ENCODE measurements at places on chromosomes 13 and 19. TPM values are rescaled to one million over a fixed set of nuclear protein-coding genes. Genes with fewer than 3 reads are reported as not detected.

ZNF66 gene
- 12.2 TPM for total RNA-seq

DNA sequence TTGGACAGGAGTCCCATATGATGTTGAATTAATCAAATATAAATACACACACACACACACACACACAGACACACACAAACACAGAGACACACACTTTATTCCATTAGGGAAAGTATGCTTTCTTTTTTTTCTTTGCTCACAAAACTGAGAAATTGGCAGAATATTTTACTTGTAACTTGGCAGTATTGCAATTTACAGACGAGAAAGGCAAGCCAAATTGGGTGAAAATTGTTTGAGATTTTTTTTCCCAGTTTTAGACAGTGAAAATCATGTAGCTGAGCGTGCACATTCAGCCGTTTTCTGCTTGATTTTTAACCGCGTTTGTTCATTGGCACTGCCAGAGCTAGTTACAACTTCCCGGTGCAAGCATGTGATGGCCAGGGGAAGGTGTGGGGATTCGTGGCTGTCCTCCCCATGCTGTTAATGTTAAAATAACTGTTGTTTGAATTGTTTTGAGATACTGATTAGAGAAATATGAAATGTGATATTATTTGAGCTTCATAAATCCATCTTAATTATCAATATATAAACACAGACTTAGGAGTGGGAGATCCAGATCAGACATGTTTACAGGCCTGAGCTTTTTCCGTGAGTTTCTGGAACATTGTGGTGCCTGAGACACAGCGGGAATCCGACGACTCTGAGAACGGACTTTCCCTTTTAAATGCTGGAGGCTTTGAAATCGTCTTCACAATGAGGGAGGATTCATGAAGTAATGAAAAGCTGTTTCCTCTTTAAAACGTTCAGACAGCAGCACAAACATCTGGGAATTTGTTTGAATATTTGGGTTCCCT lies 125.5 kb downstream of the KCNRG start:
- H3K27ac ChIP-seq = no peak overlapping the region
- H3K27me3 ChIP-seq = no peaks in the 10 kb centered on the region
- no peak for DNase-seq
- no peaks in the 10 kb centered on the region for H3K4me1 ChIP-seq

- H3K27ac ChIP-seq = peak within 1 kb of the TSS; percentile 50
- no peaks in the 10 kb centered on the region for H3K36me3 ChIP-seq
- peak within 1 kb of the TSS; percentile 44 for H3K4me3 ChIP-seq
- H3K4me1 ChIP-seq = peaks cover 7% of the 10 kb centered on the region
Measured at GRCh38 chr19:40466985-40467734, at the start of gene SPTBN4. Gene SPTBN4, plus strand, starts transcription at chr19:40467001. Its CDS starts 5,621 bp downstream, at chr19:40472622.

DNA sequence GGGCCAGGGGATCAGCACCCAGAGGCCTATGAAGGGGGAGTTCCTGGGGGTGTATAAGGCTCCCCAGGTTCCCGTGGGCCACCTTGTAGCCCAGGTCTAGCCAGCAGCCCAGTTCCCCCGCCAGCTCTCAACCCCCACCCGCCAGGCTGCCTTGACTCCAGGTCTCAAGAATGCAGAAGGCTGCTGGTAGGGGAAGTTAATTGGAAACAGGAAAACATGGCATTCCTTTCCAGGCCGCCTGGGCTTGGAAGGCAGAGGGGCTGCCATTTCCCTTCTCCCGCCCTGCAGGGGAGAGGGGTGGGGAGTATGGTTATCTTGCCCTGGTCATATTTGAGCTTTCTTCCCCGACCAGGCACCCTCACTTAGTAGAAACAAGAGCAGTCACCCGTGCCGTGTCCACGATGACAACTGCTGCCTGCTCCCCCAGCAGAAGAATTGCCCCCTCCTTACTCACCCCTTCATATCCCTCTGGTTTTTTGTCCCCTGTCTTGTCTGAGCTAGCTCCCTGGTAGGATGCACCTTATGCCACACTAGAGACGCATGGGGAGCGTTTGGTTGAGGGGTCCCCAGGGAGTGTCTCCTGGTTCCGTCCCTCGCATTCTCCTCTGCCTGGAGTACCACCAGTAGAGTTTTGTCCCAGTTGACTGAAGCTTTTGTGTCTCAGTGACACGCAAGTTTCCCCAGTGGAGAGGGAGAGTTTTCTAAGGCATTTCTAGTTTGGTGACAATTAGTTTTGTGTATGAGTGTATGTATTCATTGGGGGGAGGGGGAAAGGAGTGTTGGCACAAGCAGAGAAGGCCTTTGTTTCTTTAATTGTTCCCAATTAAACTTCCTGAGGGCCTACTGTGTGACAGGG lies 4.5 kb downstream of the BICRA start:
- H3K27me3 ChIP-seq = no peaks in the 10 kb centered on the region
- no peak for DNase-seq
- no peak overlapping the region for H3K27ac ChIP-seq
- H3K36me3 ChIP-seq = no peaks in the 10 kb centered on the region
- peaks cover 12% of the 10 kb centered on the region for H3K4me1 ChIP-seq

GRCh38 chr19:19348266-19348665 lies 27.6 kb downstream of the MAU2 start:
- DNase-seq = no peak
- H3K27ac ChIP-seq = no peak overlapping the region
- no peaks in the 10 kb centered on the region for H3K4me1 ChIP-seq
- no peaks in the 10 kb centered on the region for H3K27me3 ChIP-seq
- H3K4me3 ChIP-seq = no peak overlapping the region

C5AR1 gene
- total RNA-seq = 4.7 TPM

AMER2 gene
- not detected for total RNA-seq

DNA sequence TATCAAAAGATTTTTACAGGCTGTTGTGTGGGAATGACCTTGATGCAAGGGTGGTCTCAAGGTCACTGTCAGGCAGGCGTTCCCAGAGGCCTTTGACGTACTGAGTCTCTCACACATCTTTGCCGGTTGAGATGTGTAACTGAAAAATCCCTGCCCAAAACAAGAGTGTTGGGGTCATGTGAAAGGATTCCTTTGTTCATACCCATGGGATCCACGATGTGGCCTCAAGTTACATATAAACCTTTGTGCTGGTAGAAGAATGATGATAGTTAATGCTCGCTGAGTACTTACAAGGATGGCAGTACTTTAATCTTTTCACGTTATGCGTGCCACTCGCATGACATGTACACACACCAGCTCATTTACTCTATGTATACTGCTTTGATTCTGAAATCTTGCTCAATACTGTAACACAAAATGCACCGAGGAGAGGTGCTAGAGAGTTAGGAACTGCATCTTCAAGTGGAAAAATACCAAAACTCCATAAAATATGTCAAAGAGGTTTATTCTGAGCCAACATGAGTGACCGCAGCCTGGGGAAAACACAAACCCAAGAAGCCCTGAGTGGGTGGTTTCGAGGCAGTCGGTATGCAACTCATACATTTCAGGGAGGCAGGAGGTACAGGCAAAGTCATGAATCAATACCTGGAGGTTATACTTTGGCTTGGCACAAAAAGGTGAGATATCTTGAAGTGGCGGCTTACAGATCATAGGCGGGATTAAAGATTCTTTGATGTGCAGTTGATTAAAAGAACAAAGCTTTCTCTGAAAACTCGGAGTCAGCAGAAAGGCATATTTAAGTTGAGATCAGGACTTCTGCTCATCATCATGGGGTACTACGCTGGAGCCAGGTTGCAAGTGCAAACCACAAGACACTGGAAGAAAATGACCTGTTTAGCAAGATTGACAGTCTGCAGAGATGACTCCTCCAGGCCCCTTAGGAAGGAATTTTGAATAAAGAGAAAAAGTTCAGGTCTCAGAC lies 87.4 kb upstream of the ARHGEF7 start:
- DNase-seq = no peak
- H3K36me3 ChIP-seq = no peaks in the 10 kb centered on the region
- H3K27me3 ChIP-seq = no peaks in the 10 kb centered on the region
- no peaks in the 10 kb centered on the region for H3K4me1 ChIP-seq

DNA sequence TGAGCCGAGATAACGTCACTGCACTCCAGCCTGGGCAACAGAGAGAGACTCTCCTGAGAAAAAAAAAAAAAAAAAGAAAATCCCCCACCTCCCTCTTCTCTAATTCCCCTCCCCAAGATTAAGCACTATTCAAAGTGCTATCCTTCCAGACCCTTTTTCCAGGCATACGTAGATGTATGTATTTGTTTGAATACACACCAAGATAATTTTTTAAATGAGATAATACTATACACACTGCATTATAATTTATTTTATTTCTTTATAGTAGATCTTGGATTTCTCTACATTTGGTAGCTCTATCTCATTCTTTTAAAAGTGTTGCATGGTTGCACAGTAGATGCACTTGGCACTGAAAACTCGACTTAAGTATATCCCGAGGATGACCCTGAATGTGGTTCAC lies 32.5 kb downstream of the CAB39L start:
- DNase-seq = no peak
- no peaks in the 10 kb centered on the region for H3K36me3 ChIP-seq
- H3K4me3 ChIP-seq = no peak overlapping the region
- no peak overlapping the region for H3K27ac ChIP-seq

B3GNT8 gene
- 5.3 TPM for total RNA-seq

GRCh38 chr13:111923439-111923838 lies 143.5 kb upstream of the SOX1 start:
- H3K4me3 ChIP-seq = no peak overlapping the region
- H3K4me1 ChIP-seq = no peaks in the 10 kb centered on the region
- no peaks in the 10 kb centered on the region for H3K36me3 ChIP-seq
- H3K27me3 ChIP-seq = no peaks in the 10 kb centered on the region
- no peak overlapping the region for H3K27ac ChIP-seq

USE1 gene
- 29.8 TPM for total RNA-seq

DNA sequence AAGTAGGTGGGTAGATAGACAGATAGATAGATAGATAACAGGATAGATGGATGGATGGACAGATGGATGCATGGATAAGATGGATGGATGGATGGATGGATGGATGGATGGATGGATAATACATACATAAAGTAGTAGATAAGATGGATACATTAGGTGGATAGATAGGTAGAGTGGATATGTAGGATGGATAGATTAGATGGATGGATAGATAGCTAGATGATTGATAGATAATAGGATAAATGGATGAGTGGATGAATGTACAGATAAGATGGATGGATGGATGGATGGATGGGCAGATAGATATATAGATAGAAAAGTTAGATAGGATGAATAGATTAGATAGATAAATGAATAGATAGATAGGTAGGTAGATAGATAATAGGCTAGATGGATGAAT lies 2.1 kb downstream of the CYP4F3 start:
- no peaks in the 10 kb centered on the region for H3K27me3 ChIP-seq
- H3K4me3 ChIP-seq = no peak overlapping the region
- DNase-seq = no peak
- H3K27ac ChIP-seq = no peak overlapping the region
- no peaks in the 10 kb centered on the region for H3K4me1 ChIP-seq
- no peaks in the 10 kb centered on the region for H3K36me3 ChIP-seq

GRCh38 chr13:105365021-105365550 lies 1170.4 kb downstream of the EFNB2 start:
- H3K27me3 ChIP-seq = no peaks in the 10 kb centered on the region
- no peak overlapping the region for H3K27ac ChIP-seq
- H3K4me3 ChIP-seq = no peak overlapping the region
- no peaks in the 10 kb centered on the region for H3K36me3 ChIP-seq
- no peak for DNase-seq
- no peaks in the 10 kb centered on the region for H3K4me1 ChIP-seq

UGGT2 gene
- total RNA-seq = 0.38 TPM

GRCh38 chr19:15161028-15161984 lies 39.5 kb downstream of the NOTCH3 start:
- no peak overlapping the region for H3K4me3 ChIP-seq
- no peaks in the 10 kb centered on the region for H3K27me3 ChIP-seq
- H3K27ac ChIP-seq = no peak overlapping the region
- no peaks in the 10 kb centered on the region for H3K36me3 ChIP-seq
- DNase-seq = no peak
- H3K4me1 ChIP-seq = no peaks in the 10 kb centered on the region

DCT gene
- total RNA-seq = 1.2 TPM

GRCh38 chr13:31997641-31998040 lies 33.9 kb upstream of the FRY start:
- H3K4me3 ChIP-seq = no peak overlapping the region
- no peak for DNase-seq
- no peaks in the 10 kb centered on the region for H3K4me1 ChIP-seq
- no peak overlapping the region for H3K27ac ChIP-seq
- H3K27me3 ChIP-seq = no peaks in the 10 kb centered on the region

DNA sequence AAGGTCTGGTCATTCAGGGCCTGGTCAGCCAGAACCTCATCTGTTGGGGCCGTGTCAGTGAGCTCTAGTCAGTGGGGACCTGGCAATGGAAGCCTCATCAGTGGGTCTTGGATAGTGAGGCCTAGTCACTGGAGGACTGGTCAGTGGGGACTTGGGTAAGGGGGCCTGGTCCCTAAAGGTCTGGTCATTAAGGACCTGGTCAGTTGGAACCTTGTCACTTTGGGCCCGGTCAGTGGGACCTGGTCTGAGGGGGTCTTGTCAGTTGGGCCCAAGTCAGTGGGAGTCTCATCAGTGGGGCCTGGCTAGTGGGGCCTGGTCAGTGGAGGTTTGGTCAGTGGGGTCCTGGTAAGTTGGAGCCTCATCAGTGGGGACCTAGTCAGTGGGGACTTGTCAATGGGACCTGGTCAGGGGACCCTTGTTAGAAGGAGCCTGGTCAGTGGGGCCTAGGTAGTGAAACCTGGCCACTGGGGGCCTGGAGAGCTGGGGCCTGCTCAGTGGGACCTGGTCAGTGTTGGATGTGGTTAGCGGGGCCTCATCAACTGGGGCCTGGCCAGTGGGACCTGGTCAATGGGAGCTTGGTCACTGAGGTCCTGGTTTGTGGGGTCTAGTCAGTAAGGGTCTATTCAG lies 43.7 kb upstream of the TPM4 start:
- no peak overlapping the region for H3K27ac ChIP-seq
- H3K27me3 ChIP-seq = no peaks in the 10 kb centered on the region
- no peaks in the 10 kb centered on the region for H3K36me3 ChIP-seq
- H3K4me3 ChIP-seq = no peak overlapping the region

- no peak for DNase-seq
- H3K36me3 ChIP-seq = peaks cover 44% of the 10 kb centered on the region
- H3K27ac ChIP-seq = peak overlapping the region; percentile 68
- H3K4me3 ChIP-seq = peak overlapping the region; percentile 75
- H3K27me3 ChIP-seq = no peaks in the 10 kb centered on the region
Measured at GRCh38 chr19:17183858-17184321, 31.3 kb upstream of the USE1 start.

- no peak overlapping the region for H3K4me3 ChIP-seq
- H3K27ac ChIP-seq = no peak overlapping the region
- no peaks in the 10 kb centered on the region for H3K36me3 ChIP-seq
- peaks cover 3% of the 10 kb centered on the region for H3K27me3 ChIP-seq
- no peak for DNase-seq
- peaks cover 11% of the 10 kb centered on the region for H3K4me1 ChIP-seq
Measured at GRCh38 chr19:13022111-13022858, 27.0 kb downstream of the NFIX start.

MBOAT7 gene
- 25.8 TPM for total RNA-seq

GRCh38 chr13:34967851-34968562 lies 25.9 kb downstream of the NBEA start:
- DNase-seq = no peak
- H3K4me1 ChIP-seq = no peaks in the 10 kb centered on the region
- no peak overlapping the region for H3K4me3 ChIP-seq
- H3K27ac ChIP-seq = no peak overlapping the region
- H3K27me3 ChIP-seq = no peaks in the 10 kb centered on the region

TM9SF2 gene
- 49.0 TPM for total RNA-seq

All from naive thymus-derived CD4-positive, alpha-beta T cell (primary cell).